ENCODE measurements at places on chromosomes 7 and 10. TPM values are rescaled to one million over a fixed set of nuclear protein-coding genes. Genes with fewer than 3 reads are reported as not detected.

- H3K27ac ChIP-seq = no peak overlapping the region
- DNase-seq = no peak
- H3K36me3 ChIP-seq = no peaks in the 10 kb centered on the region
- H3K4me3 ChIP-seq = no peak overlapping the region
- H3K4me1 ChIP-seq = peaks cover 6% of the 10 kb centered on the region
These were observed 38.6 kb upstream of the TRIM8 start for GRCh38 chr10:102605712-102606111.

Gene ZNF425
- total RNA-seq = 0.47 TPM

DNA sequence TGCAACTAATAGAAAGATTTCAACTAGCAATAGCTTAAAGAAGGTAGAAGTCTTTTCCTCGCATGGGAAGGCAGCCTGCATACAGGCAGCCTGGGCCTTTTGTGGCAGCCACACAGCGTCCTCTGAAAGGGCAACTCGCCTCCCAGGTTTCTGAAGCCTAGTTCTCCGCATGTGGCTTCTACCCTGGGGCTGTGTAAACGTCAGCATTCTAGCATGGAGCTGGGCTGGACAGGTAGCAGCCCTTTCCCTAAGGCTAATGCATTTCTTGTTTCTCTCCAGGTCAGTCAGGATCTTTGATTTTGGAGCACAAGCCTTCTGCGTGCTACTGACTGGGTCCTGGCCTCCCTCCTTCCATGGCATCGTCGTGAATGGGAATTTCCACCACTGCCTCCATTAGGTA, 23.8 kb upstream of the SEC61G start:
- H3K4me1 ChIP-seq = no peaks in the 10 kb centered on the region
- no peaks in the 10 kb centered on the region for H3K27me3 ChIP-seq
- no peak overlapping the region for H3K27ac ChIP-seq
- no peaks in the 10 kb centered on the region for H3K36me3 ChIP-seq

DNA sequence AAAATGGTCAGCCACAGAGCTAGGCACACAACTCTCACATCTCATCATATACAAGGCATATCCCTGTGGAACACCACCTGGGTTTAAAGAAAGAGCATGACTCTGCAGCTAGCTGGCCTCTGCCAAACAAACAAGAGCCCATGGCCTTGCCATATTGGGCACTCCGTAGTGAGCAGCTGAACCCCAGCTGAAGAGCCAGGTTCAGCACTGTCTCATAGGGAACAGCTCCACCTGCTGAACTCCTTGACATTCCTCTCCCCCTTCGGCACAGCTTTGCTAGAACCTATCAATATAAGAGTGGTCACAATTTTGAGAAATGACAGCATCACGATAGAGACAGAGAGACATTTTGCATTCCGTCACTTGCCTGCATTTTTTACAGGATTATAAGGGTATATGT, 20.0 kb downstream of the SORCS1 start:
- no peak overlapping the region for H3K4me3 ChIP-seq
- no peak for DNase-seq
- no peaks in the 10 kb centered on the region for H3K4me1 ChIP-seq
- no peaks in the 10 kb centered on the region for H3K27me3 ChIP-seq
- no peaks in the 10 kb centered on the region for H3K36me3 ChIP-seq

GRCh38 chr10:119368581-119368980, 161.2 kb downstream of the GRK5 start:
- H3K4me3 ChIP-seq = no peak overlapping the region
- H3K4me1 ChIP-seq = peaks cover 12% of the 10 kb centered on the region
- H3K27me3 ChIP-seq = no peaks in the 10 kb centered on the region
- no peaks in the 10 kb centered on the region for H3K36me3 ChIP-seq
- no peak for DNase-seq

Gene ADRB1
- 0.29 TPM for total RNA-seq

- H3K27ac ChIP-seq = no peak overlapping the region
- no peak overlapping the region for H3K4me3 ChIP-seq
- DNase-seq = no peak
- no peaks in the 10 kb centered on the region for H3K36me3 ChIP-seq
These were observed 258.7 kb downstream of the SORCS3 start for GRCh38 chr10:104899779-104900178.

Data from activated CD8-positive, alpha-beta T cell treated with anti-CD3 and anti-CD28 coated beads, Interleukin-2, amount 10 ng/mL, durations not matched to agents 7 days and 5 days (primary cell).